ENCODE measurements at places on chromosomes 13 and 19.

DNA sequence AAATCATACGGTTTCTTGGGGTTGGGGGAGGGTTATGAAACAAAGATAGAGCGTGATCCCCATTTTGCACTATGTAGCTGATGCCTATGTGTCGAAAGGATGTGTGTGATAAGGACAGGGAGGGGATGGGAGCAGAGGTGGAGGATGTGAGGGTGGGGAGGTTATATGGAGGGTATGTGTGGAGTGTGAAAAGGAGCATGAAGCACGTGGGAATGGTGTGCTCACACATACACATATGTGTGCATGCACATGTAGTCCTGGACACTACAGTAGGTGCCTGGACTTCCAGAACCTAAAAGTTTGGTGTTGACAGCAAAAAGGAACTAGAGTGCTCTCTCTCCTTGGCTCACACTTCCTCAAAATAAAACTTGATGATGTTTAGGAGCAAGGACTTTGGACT, 25.4 kb downstream of the STOML3 start:
- DNase-seq, result no peak

GRCh38 chr19:3771000-3771905, 775 bp downstream of the RAX2 start:
- DNase-seq, result no peak

DNA sequence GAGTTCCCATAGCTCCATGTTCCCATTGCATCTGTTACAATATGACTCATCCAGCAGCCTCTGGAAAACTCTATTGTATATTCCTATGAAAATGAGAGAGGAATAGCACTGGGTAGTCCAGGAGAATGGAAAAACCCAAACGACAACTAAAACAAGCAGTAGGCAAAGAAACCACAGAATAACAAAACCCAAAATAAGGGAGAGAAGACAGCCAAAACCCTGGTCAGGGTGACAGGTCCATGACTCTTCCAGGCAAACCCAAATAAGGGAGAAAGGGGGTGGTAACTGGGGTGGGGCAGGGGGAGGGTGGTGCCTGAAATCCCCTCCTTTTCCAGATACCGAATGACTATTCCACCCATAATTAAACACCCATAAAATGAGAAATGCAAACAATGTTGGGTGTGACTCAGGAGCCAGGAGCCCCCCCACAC, 4.0 kb upstream of the ZNF8 start:
- no peak for DNase-seq

DNA sequence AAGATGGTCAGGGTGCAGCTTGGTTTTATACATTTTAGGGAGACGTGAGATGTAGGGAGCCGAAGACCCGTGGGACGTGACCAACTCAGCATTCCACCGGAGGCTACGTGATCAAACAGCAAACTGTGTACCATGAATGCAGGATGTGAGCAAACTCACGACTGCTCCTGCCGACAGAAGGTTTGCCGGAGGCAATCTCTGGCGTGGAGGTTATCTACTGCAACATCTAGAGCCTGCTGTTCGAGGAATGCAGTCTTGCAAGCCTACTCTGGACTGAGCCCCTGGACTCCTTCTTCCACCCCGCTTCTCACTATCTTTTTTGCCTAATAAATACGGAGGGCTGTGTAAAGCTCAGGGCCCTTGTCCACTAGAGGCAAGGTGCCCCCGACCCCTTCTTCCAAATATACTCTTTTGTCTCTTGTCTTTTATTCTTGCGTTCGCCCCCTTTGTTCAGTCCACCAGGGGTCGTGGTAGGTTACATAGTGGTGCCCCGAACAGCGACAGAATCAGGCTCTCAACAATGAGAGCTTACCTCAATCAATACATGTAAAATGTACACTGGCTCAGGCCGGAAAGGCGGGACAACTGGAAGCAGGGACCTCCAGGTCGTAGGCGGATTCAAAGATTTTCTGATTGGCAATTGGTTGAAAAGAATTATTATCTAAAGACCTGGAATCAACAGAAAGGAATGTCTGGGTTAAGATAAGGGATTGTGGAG, 8.9 kb upstream of the OR1I1 start:
- no peak for DNase-seq

DNA sequence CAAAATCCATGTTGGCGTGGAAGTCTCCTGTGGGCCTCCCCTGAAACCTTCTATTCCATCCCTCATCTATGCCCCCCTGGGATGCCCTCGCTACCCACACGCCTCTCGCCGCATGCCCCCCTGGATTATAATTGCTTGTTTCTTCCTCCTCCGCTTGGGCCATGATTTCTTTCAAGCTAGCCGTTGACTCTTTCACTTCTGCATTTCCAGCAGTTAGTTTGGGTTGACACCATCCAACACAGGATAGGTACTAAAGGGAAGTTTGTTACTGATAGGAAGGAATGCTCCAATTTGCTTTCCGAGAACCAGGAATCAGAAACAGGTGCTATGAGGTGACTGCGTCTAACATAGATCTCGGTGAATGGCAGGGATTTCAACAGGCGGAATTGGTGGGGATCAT, 7.7 kb upstream of the SLC25A15 start:
- DNase-seq, result no peak

- DNase-seq, result no peak
These were observed 999 bp upstream of the ZNF264 start for GRCh38 chr19:57190301-57190700.

DNA sequence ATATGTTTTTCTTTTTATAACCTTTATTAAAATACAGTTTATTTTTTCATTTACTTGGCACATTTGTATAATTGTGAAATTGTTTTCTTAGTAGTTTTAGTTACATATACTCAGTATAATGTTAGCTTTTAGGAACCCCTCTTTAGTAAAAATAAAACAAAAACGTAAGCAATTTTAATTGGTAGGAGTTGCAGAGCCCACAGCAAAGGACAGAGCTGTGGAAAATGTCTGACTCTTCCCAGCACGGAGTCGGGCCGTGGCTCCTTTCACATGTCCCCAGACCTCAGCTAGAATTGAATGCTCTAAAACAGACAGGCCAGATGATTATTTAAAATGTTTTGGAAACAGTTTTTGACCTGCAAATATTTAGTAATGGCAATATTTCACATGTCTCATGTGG, 27.9 kb upstream of the CEACAM21 start:
- DNase-seq, result no peak

- no peak for DNase-seq
These were observed 1.3 kb upstream of the ATF5 start for GRCh38 chr19:49927526-49928264.

- DNase-seq, result peak; percentile 20
These were observed 24.5 kb downstream of the TEX101 start for GRCh38 chr19:43439032-43439708.

- DNase-seq, result no peak
These were observed 117.3 kb downstream of the SOX1 start for GRCh38 chr13:112184261-112184660.

GRCh38 chr19:46240693-46241092, 11.2 kb downstream of the IGFL1 start:
- no peak for DNase-seq

GRCh38 chr13:42369071-42369797, 97.3 kb downstream of the AKAP11 start:
- DNase-seq, result peak; percentile 55

- no peak for DNase-seq
These were observed 2673.8 kb downstream of the PCDH9 start for GRCh38 chr13:64556376-64556775.

DNA sequence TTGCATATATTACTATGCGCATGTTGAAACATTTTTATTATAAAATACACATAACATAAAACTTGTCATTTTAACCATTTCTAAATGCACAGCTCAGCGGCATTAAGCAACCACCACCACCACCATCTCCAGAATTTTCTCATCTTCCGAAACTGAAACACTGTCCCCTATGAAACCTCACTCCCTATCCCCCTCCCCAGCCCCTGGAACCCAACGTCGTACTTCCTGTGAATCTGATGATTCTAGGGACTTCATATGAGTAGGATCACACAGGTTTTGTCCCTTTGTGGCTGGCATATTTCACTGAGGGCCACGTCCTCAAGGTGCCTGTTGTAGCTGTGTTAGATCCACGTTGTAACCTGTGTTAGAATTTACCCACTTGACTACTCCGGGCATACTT, 716 bp upstream of the MAP2K2 start:
- no peak for DNase-seq

GRCh38 chr13:84873951-84874350, 925.3 kb downstream of the SLITRK6 start:
- DNase-seq, result no peak

GRCh38 chr19:55656988-55657747, 2.3 kb downstream of the U2AF2 start:
- DNase-seq, result no peak

DNA sequence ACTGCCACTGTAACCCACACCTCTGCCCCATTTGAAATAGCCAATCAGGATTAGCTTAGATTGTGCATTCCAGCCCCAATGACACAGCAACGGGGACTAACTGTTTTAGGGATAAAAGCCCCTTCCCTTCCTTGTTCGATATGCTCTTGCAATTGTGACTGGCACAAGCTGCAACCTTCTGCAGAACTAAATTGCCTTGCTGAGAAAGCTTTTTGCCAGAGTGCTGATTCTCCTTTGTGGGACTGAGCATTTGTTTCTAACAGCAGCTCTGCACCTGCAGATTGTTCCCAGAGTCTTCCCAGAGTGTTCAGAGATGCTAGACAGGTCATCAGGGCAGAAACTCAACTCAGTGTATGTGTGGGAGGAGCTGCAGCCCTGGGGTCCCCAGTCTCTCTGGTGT, 115.8 kb downstream of the ZNF675 start:
- DNase-seq, result no peak

DNA sequence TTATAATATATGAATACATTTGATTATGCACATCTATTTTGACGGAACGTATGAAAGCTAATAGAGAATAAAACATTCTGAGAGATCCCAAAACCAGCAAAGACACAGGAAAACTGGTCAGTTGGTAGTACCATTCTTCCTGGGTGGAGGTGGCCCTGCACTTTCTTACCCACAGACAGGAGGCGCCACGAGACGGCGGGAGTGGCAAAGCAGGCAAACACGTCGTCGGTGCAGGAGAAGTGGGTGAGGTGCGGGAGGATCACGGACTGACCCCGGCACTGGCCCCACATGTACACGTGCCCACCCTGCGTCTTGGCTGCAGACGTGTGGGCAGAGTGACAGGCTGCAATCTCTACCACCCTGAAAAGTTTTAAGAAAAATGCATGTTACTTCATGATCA, 36.1 kb downstream of the RCBTB1 start:
- DNase-seq, result no peak

GRCh38 chr13:73355134-73355533, 296.3 kb downstream of the KLF5 start:
- DNase-seq, result no peak

- DNase-seq, result no peak
These were observed 126.9 kb downstream of the STK24 start for GRCh38 chr13:98450026-98450425.

Measured in stimulated activated CD4-positive, alpha-beta T cell treated with anti-CD3 and anti-CD28 coated beads, Interleukin-2, amount 100 ng/mL, for 24 hours (primary cell).